Sigmoid colon (tissue), 7 donors: ENCODE measurements at places on chromosomes 2 and 18. TPM values are rescaled to one million over a fixed set of nuclear protein-coding genes. Genes with fewer than 3 reads are reported as not detected.
A peak's percentile ranks its signal among the peaks of the same experiment; 100 is the strongest.

DNA sequence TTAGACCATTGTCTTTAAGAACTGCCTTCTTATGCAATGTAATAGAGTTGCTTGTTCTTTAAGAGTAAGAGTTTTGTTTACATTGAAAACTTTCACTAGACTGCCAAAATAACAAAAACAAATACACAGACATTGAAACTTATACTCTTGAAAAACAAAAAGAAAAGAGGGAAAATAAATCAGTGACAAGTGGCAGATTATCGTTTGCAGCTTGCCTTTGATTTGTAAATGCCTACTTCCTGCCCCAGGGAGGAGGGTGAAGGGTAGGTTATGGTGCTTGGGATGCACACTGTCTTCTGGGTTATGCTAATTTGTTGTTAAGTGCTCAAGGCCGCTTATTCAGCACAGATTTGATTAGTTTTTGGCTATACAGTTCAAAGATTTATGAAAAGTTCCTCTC is 198.7 kb downstream of the TGIF1 start:
- H3K36me3 ChIP-seq = no peaks in the 10 kb centered on the region
- H3K27ac ChIP-seq = no peak overlapping the region
- no peak for DNase-seq
- H3K4me1 ChIP-seq = no peaks in the 10 kb centered on the region
- no peak overlapping the region for H3K4me3 ChIP-seq

Gene TUBB8B
- not detected for total RNA-seq

DNA sequence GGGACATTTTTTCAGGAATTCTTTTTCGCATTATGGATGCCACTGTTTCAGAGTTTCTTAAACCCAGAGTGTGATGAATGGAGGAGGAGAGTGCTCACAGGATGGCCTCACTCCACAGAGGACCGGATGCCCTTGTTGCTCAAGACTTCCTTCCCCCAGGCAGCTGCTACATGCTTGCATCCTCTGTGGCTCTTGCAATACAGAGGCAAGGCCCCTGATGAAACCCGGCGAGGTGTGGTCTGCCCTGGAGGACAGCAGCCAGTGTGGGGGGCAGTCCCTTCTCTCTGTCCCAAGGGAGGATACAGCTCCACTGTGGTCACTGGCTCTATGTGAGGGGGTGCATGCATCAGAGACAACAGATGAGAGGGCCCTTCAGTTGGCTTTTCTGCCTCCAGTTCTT is 109.6 kb downstream of the SH3RF3 start:
- H3K4me3 ChIP-seq = no peak overlapping the region
- no peaks in the 10 kb centered on the region for H3K27me3 ChIP-seq
- peak; percentile 91 for DNase-seq

DNA sequence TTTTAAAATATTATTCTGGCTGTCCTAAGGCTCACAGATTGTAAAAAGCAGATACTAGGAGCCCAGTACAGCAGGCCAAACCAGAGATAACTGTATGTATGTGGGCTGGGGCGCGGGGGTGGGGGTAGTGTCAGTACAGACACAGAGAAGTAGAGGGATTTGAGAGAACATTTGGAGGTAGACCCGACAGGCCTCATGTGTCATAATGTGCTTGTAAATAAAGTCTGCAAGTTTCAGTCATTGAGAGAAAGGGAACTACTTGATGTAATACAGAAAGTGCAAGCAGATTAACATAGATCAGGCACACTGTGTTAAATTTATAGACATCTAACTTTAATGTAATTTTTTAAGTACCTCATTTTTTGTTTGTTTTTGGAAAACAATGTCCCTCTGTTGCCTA is 7.4 kb upstream of the POLI start:
- no peak for DNase-seq
- no peaks in the 10 kb centered on the region for H3K27me3 ChIP-seq
- H3K4me3 ChIP-seq = no peak overlapping the region
- H3K36me3 ChIP-seq = no peaks in the 10 kb centered on the region

Gene PRSS56
- total RNA-seq = not detected

Gene GALNT1
- 33.9 TPM for total RNA-seq

DNA sequence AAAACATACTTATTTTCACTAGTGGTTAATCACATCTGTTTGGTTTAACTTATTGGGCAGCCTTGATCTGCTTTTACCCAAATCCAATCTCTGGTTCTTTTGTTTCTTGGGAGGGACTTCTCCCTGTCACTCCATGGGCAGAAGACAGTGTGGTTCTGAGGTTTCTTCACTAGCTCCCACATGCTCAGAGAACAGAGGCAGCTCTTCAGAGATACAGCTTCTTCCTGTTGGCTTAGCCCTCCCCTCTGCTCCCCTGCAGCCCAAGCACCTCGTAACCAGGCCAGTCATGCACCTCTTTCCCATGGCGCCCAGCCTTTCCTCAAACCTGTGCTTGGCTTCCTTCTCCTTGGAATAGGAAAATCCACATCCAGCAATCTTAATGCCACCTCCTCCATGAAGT is 32.8 kb downstream of the SLC9A2 start:
- no peaks in the 10 kb centered on the region for H3K27me3 ChIP-seq
- DNase-seq = no peak
- no peaks in the 10 kb centered on the region for H3K36me3 ChIP-seq
- H3K4me3 ChIP-seq = no peak overlapping the region
- H3K4me1 ChIP-seq = no peaks in the 10 kb centered on the region

DNA sequence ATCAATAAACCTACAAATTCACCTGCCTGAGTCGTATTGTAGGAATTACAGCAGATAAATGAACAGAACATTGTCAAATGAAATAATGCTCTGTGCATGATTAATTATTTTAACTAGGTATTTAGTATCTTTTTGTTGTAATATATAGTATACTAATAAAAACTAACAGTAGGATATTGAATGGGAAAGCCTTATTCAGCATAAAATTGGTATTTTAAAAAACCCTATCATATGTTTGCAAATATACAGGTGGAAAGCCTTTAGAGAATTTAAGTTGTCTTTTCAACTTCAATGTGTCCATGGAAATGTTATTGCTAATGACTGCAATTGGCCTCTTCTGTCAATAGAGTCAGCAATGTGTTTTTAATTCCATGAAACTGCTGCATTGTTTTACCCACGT is 40.8 kb upstream of the SLC35F5 start:
- H3K27ac ChIP-seq = no peak overlapping the region
- H3K4me3 ChIP-seq = no peak overlapping the region
- no peaks in the 10 kb centered on the region for H3K4me1 ChIP-seq
- DNase-seq = no peak
- H3K36me3 ChIP-seq = no peaks in the 10 kb centered on the region

Gene AKAIN1
- not detected for total RNA-seq

Gene PCARE
- under 0.01 TPM for total RNA-seq

DNA sequence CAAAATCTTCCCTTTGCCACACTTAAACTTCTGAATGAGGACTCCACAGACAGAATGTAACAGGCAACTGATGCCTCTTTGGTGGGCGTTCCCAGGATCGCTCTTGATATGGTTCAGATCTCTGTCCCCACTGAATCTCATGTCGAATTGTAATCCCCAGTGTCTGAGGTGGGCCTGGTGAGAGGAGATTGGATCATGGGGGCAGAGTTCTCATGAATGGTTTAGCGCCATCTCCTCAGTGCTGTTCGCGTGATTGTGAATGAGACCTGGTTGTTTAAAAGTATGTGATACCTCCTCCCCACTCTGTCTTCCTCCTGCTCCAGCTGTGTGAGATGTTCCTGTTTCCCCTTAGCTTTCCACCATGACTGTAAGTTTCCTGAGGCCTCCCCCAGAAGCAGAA is 111.1 kb upstream of the SLC66A3 start:
- H3K27ac ChIP-seq = no peak overlapping the region
- no peak overlapping the region for H3K4me3 ChIP-seq
- H3K4me1 ChIP-seq = no peaks in the 10 kb centered on the region
- H3K36me3 ChIP-seq = no peaks in the 10 kb centered on the region
- H3K27me3 ChIP-seq = no peaks in the 10 kb centered on the region
- DNase-seq = no peak

DNA sequence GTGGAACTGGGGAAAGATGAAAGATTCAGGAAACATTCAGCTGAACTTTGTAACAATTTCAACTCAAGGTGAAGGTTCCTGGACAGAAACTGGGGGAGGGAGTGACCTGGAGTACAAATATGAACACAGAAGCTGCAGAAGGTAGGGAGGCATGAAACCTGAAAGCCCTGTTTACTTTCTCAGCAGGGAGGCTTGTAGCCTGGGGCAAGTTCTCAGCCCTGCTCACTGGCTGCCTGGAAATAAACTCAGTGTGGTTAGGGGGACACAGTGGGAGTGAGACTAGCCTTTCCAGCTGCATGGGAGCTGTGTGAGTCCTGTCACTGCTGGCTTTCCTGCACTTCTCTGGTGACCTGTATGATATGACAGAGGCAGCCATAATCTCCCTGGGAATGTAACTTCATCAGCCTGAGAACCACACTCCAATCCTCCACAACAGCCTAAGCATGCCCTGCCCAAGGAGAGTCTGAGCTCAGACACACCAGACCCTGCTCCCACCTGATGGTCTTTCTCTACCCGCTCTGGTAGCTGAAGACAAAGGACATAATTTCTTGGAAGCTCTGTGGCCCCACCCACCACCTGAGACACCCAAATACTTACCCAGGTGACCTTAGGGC is 77.0 kb downstream of the ZSWIM2 start:
- no peaks in the 10 kb centered on the region for H3K4me1 ChIP-seq
- no peaks in the 10 kb centered on the region for H3K27me3 ChIP-seq

- no peaks in the 10 kb centered on the region for H3K36me3 ChIP-seq
- H3K27ac ChIP-seq = peak overlapping the region; percentile 69
- H3K4me3 ChIP-seq = no peak overlapping the region
- H3K4me1 ChIP-seq = peaks cover 16% of the 10 kb centered on the region
- no peaks in the 10 kb centered on the region for H3K27me3 ChIP-seq
- DNase-seq = no peak
Observed at GRCh38 chr2:190637903-190638618, 10.8 kb upstream of the NAB1 start.

GRCh38 chr2:68925295-68925896 is 27.3 kb downstream of the GKN2 start:
- no peaks in the 10 kb centered on the region for H3K27me3 ChIP-seq
- no peak for DNase-seq
- no peaks in the 10 kb centered on the region for H3K36me3 ChIP-seq
- no peaks in the 10 kb centered on the region for H3K4me1 ChIP-seq

DNA sequence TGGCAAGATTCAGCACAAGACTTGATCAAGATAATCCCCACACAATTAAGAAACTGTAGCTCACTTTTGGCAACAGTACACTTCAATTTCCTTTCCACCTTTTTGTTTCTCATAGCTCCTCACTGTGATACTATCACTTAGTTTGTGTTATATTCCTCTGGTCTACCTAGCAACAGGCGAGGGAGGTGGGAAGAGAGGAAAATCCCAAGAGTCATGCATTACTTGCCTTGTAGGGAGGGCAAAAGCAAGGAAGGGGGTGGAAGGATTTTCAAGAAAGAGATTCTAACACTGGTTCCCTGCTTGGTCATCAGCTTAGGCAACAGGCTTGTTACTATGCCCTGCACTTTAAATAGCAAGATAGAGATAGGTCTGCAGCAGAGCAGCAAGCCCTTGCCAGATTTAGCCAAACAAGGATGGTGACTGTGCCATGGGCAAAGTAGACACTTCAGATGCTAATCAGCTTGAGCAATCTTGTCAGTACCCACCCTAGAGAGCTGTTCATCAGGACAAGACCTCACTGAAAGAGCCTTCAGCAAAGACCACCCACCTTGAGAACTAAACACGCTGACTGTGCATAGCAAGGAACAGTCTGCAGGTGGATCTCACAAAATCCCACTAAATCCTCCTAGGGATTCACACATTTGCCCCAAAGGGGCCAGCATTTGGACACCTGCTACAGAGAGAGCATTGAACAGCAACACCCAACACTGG is 134.6 kb downstream of the MBD2 start:
- no peaks in the 10 kb centered on the region for H3K27me3 ChIP-seq
- DNase-seq = no peak
- H3K27ac ChIP-seq = no peak overlapping the region
- no peaks in the 10 kb centered on the region for H3K4me1 ChIP-seq

- no peak overlapping the region for H3K4me3 ChIP-seq
- H3K27me3 ChIP-seq = no peaks in the 10 kb centered on the region
- no peaks in the 10 kb centered on the region for H3K36me3 ChIP-seq
- DNase-seq = no peak
Observed at GRCh38 chr2:232672588-232672987, 24.5 kb upstream of the GIGYF2 start.
